ENCODE measurements at places on chromosomes 2 and 18. TPM values are rescaled to one million over a fixed set of nuclear protein-coding genes. Genes with fewer than 3 reads are reported as not detected.

The CD207 gene
- total RNA-seq, result not detected

The CYS1 gene
- not detected for total RNA-seq

The HOXD12 gene
- not detected for total RNA-seq

The GKN2 gene
- total RNA-seq, result not detected

The SLC16A14 gene
- total RNA-seq, result 0.56 TPM

The TNS1 gene
- 3.3 TPM for total RNA-seq

The RGPD4 gene
- 0.14 TPM for total RNA-seq

The CAPN14 gene
- total RNA-seq, result not detected

The RAD51AP2 gene
- 0.14 TPM for total RNA-seq

The CXCR2 gene
- not detected for total RNA-seq

The GAL3ST2 gene
- total RNA-seq, result 0.37 TPM

The FER1L5 gene
- not detected for total RNA-seq

The FN1 gene
- total RNA-seq, result 636 TPM

The VAMP8 gene
- total RNA-seq, result 49.9 TPM

The C2orf78 gene
- total RNA-seq, result not detected

The SLC23A3 gene
- total RNA-seq, result 2.6 TPM

The DLGAP1 gene
- not detected for total RNA-seq

The ANKRD53 gene
- not detected for total RNA-seq

The HES6 gene
- 19.7 TPM for total RNA-seq

The LRRC30 gene
- not detected for total RNA-seq

The POU3F3 gene
- not detected for total RNA-seq

The MFSD2B gene
- total RNA-seq, result not detected

The CXCR1 gene
- 0.12 TPM for total RNA-seq

The TM4SF20 gene
- not detected for total RNA-seq

The ANKRD30B gene
- not detected for total RNA-seq

The DSG3 gene
- 68.5 TPM for total RNA-seq

The MYO3B gene
- total RNA-seq, result not detected

The DSC3 gene
- total RNA-seq, result 60.8 TPM

The CD8B2 gene
- not detected for total RNA-seq

The MYO5B gene
- total RNA-seq, result 26.7 TPM

The LNPK gene
- 23.3 TPM for total RNA-seq

The NETO1 gene
- not detected for total RNA-seq

The SERPINB3 gene
- total RNA-seq, result 0.28 TPM

The RAX gene
- not detected for total RNA-seq

The ORC2 gene
- total RNA-seq, result 51.5 TPM

The UGT1A5 gene
- total RNA-seq, result not detected

All from MCF 10A (cell line).